Cardiac fibroblast (primary cell): ENCODE measurements at places on chromosomes 4 and X.

- peak; percentile 55 for DNase-seq
Measured at GRCh38 chr4:124432500-124432899, 280.0 kb downstream of the ANKRD50 start.

DNA sequence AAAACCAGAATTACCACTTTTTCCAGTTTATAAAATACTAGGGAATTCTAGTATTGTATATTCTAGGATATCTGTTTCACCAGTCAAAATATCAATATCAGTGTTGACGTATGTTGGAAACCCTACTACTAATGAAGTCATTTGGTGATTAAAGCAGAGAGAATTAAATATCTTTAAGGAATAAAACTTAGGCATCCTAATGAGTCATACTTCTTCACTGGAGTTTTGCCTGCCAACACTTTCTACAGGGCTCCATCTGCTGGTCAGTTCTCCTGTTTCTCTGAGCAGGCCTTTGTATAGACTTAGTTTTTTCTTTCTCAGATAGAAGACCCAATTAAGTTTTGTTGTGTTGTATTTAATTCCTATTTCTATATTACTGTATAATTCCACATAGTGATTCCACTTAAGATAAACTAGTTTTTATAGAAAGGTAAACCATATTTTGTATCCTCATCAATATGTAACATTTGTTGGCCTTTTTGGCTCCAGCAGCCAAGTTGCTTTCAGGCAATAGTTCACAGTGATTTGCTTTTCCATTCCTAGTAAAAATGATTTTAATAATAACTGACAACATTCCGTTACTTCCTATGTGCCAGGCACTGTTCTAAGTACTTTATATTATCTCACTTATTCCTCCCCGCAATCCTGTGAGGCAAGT is 3.5 kb downstream of the AP1AR start:
- DNase-seq = peak; percentile 93

DNA sequence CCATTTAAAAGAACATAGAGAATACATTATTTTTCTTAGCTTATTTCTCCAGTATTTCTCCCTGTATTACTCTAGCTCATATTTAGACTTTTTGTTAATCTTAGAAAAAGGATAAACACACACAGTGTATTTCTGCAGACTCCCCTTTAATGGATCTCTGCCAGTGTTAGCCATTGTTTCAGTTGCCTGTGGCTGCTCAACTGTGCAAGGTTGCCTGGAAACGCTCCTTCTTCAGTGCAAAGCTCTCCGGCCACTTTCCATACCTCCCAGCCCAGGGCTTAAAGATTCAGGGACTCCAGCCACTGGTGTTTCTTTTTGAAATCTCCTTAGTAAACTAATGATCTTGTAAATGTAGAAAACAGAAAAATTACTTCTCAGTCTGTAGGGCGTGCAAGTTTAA is 104.9 kb downstream of the SLIT2 start:
- DNase-seq = peak; percentile 53

GRCh38 chrX:111661241-111661640 is 19.7 kb upstream of the ALG13 start:
- no peak for DNase-seq

DNA sequence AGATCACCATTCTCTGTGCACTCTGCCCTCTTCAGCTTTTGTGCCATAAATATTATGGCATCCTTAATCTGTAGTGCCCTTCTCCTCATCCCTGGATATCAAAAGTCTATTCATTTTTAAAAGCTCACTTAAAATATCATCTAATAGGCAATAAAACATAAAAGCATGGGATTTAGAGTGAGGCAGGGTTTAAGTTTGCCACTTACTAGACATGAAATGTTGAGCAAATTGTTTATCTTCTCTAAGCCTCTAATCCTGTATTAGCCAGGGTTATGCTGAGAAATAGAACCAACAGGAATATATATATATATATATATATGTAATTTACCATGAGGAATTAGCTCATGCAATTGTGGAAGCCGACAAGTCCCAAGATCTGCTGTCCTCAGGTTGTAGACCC is 472.4 kb upstream of the HS3ST1 start:
- no peak for DNase-seq

- peak; percentile 18 for DNase-seq
Measured at GRCh38 chr4:156568041-156568440, 403.6 kb downstream of the PDGFC start.

- DNase-seq = no peak
Measured at GRCh38 chr4:96626023-96626422, 786.1 kb downstream of the PDHA2 start.

DNA sequence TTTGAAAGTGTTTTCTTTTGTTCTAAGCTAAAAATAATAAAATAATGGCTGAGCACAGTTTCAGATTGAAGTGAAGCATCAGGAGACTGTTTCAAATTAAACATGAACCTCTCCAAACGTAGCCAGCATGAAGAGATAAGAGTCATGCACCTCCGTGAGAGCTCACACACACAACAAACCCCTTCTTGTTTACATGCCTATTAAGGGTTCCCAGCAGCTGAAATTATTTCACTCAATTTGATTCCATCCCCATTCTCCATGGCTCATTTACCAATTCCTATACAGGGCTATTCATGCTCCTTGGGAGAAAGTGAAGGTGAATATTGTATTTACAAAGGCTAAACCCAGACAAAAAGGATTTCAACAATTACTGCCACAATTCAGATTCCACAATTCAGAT is 954.1 kb upstream of the INTU start:
- no peak for DNase-seq

DNA sequence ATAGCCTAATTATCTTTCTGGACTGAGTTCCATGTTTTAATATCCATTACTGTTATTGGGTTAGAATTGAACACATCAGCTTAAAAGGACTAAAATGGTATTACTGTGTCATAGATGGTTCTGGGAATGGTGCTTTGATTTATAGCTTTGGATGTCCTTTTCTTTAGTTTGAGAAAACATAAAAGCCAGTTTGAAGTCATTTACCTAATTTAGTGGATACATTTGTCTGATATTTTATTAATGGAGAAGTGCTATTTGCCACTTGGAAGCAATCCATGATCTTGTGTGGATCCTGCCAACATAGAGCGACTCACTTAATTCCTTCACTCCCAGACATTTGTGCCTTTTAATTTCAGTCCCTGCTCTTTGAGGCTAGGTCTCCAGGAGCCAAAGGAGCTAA is 212.4 kb upstream of the PACRGL start:
- DNase-seq = no peak

DNA sequence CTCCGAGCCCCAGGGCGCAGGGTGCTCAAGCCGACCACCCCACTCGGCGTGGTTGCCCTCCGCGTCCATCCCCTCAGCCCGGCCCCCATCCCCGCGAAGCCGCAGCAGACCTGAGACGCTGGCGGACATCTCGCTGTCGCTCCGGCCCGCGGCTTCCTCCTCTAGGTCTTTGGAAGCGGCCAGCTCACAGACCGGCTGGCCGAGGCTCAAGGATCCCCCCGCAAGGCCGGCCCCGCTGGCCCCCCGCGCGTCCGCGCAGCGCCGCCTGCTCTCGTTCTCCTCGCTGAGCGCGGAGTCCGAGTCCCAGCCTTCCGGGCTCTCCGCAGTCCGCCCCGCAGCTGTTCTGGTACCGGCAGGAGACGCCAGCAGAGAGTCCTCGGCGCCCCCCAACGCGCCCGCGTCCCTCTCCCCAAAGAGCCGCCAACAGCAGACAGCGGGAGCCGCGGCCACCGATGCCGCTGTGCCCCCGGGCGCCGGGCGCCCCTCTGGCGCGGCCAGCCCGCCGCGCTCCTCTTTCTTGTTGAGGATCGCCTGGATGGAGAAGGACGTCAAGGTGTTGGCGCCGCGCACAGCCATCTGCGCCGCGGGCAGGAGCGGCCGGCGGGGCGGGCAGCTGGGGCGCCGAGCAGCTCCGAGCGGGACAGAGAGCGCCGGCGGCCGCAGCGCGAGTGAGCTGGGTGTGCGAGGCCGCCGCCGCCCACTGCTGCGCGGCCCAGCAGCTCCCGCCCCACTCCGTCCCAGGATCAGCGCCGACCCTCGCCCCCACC is at the start of gene NKX3-2:
NKX3-2 (minus strand) TSS at position 670 of the 767 bp plus-strand sequence; CDS start at position 576, 94 bp downstream.
- peak; percentile 24 for DNase-seq

GRCh38 chrX:35339796-35340195 is 397.2 kb downstream of the FAM47B start:
- DNase-seq = no peak

GRCh38 chr4:83581411-83582288 is 45.7 kb downstream of the GPAT3 start:
- no peak for DNase-seq

DNA sequence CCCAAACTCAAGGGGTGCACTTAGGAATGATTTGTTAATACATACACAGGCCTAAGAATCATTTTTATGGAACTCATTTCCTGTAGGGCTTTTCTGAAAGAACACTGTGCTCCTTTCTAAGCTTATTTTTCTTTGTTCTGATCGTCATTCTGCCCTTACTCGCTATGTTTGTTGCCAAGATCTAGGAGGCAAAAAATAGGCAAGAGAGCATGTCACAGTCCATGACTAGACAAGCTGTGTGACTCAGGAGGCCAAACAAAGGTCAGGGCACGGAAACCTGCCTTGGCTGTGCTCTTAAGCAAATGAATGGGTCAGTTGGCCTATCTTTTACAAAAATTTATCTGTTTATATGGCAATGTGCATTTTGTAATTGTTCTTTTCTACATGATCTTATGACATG is 42.5 kb upstream of the C1GALT1C1 start:
- DNase-seq = peak; percentile 92

DNA sequence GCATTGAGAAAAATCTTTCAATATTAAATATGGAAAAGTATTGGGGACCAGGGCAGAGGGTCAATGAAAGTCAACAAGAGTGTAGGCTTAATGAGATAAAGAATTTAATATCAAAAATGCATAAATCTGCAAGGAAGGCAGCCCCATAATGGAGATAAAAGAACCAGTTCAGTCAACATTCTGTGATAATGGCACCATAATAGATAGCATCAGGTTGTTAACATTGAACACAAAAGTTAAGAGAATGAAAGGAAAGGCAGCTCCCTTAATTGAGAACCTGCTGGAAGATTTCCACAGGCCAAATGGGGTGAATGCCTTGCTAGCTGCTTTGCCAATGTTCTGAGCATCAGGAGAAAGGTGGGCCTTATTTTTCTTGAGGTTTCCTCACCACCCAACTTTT is 60.4 kb upstream of the TMEM33 start:
- DNase-seq = no peak

DNA sequence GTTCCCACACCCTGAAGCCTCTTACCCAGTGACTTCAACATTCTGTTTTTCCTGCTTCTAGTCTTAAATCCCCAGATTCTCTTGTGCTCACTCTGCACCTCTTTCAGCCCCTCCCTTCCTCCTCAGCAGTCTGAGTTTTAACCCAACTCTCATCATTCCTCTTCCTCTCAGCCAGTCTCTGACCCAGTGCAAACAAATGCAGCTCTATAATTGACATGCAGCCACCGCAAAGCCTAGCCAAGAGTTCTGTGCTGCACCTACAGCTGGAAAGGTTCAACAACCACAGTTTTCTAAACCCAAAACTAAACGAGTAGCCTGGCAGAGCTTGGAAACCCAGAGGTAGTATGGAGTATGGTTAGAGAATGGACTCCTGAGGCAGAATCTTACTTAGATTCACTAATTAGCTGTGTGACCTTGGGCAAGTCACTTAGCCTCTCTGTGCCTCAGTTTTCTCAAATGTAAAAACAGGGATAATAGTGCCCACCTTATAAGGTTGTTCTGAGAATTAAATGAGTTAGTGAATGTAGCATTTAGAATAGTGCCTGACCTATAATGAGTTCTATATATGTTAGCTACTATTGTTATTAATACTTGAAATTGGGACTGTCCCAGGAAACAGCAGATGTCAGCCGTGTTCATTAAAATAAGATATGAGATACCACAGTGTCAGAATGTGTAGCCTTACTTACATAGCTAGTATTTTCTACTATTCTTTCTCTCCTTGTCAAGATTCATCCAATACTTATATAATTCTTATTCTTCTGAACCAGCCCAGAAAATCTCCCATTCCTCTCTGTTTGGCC is 3.5 kb downstream of the TMEM154 start:
- DNase-seq = no peak

DNA sequence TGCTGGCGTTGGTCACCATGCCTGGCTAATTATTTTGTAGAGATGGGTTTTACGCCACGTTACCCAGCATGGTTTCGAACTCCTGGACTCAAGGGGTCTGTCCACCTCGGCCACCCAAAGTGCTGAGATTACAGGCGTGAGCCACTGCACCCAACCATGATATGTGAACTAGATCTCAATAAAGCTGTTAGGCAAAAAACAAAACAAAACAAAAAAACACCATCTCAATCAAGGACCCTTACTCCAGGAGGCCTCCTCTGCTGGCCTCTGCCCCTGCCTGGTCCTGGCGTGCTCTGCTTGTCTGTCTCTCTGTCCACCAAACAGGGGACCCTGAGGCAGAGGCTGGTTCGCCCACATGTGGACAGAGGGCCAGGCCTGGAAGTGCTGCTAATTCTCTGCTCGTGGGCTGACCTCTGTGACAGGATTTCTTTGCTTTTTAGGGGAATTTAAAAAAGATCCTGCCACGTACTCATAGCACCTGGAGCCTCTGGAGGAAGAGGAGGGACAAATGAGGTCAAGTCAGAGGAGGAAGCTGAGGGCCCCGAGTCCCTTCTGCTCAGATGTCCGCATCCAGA is 32.7 kb upstream of the WFS1 start:
- no peak for DNase-seq

DNA sequence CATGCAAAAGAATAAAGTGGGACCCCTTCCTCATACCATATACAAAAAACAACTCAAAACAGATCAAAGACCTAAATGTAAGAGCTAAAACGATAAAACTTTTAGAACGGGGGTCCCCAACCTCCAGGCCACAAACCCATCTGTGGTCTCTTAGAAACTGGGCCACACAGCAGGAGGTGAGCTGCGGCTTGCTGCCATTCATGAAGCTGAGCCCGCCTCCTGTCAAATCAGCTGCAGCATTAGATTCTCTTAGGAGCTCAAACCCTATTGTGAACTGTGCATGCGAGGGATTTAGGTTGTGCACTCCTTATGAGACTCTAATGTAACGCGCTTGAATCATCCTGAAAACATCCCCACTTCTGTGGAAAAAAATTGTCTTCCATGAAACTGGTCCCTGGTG is 7.0 kb upstream of the GATA1 start:
- DNase-seq = no peak

DNA sequence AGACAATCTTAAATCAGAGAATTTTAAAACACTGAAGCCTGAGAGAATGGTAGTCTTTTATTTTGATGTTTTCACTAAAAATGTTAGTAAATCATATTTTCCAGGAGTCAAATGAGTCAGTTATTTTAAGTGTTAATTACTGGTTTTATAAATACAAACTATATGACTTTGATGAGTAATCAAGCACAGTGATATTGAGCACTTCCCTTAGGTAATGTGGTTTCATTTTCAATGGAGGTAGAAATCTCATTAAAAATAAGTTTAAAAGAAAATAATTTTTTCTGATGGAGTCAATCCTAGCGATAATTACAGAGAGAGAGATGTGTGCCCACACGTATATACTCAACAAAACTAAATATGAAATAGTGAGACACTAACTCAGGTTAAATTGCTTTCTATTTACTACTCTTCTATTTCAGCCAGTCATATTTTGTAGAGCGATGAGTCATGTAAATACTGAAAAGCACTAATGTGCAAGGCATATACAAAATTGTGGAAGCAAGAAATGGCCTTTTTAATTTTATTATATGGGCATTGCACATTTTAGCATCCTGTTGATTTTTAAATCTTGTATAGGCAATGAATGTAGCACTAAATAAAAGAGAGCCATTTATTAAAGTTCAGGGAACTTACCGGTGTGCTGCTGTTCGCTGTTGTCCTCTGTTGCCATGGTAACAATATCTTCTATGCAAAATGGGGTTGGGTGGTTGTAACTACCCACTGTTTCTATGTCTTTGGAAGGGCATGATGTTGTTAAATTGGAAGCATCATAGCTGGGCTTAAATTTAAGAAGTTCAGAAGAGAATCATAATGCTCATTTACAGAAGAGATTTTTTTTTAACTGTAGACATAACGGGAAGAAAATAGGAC is 513.7 kb downstream of the TLL1 start:
- peak; percentile 33 for DNase-seq

- no peak for DNase-seq
Measured at GRCh38 chr4:138413273-138413672, 171.1 kb upstream of the SLC7A11 start.
